ENCODE measurements at places on chromosomes 2 and 18.

DNA sequence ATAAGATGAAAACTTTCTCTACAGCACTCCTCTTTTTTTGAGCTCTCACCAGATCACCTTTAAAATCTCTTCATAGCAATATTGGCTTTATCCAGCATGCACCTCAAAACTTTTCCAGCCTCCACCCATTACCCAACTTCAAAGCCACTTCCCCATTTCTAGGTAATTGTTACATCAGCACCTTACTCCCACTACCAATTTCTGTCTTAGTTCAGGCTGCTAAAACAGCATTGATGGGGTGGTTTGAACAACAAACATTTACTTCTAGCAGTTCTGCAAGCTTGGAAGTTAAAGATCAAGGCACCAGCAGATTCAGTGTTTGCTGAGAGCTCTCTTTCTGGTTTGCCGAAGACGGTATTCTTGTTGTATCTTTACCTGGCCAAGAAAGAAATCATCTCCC, 114.0 kb upstream of the SLC39A10 start:
- no peak for DNase-seq

DNA sequence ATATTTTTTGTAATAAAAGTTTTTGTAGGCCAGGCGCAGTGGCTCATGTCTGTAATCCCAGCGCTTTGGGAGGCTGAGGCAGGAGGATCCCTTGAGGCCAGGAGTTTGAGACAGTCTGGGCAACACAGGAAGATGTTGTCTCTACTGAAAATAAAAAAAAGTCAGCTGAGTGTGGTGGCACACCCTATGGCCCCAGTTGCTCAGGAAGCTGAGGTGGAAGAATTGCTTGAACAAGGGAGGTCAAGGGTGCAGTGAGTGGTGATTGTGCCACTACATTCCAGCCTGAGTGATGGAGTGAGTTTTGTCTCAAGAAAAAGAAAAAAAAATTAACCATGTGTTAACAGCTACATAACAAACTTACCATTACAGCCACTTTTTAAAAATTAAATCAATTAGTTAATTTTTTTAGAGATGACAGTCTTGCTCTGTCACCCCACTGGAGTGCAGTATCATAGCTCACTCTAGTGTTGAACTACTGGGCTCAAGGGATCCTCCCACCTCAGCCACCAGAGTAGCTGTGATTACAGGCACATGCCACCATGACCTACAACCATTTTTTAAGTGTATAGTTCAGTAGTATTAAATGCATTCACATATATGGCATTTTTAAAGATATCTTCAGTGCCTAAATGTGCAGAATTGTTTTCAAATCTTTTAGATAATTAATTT, 67.2 kb upstream of the ACYP2 start:
- DNase-seq, result no peak

- no peak for DNase-seq
These were observed 383.1 kb downstream of the TSN start for GRCh38 chr2:122138561-122138960.

DNA sequence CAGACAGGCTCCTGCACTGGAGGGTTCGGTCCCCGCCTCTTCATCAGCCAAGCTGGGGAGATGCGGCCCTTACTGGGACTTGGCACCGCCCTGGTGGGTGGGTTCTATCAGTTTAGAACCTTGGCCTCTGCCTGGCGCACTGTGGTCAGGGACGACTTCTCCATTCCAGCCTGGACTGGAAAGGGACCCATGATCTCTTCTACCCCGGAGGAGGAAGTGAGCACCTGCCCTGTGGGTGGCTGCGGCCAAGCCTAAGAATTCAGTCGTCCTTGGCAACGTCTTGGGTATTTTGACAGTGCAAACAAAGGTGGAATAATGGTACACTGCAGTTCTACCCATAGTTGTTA, 106.9 kb upstream of the CD302 start:
- DNase-seq, result no peak

GRCh38 chr2:23321751-23322150, 63.2 kb upstream of the KLHL29 start:
- DNase-seq, result no peak

GRCh38 chr2:45469314-45470099, 141.6 kb downstream of the SRBD1 start:
- no peak for DNase-seq

DNA sequence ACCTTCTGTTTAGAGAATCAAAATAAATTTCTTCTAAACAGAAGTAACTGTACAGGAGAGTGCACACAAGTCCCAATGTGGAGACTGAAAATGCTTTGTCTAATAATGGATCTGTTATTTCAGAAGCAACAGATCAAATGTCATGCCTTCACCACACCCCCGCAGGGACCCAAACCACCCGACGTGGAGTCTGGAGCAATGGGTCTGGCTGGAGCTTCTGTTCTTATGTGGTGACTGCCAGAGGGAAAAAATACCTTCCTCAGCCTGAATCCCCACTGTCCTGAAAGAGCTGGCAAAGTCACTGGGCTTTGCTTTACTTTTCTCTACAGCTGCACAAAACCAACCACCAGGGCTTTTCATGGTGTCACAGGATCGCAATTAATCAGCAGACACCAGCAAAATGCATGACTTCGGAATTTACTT, 119.0 kb upstream of the ZFP36L2 start:
- no peak for DNase-seq

GRCh38 chr18:42736074-42736473, 379.4 kb downstream of the RIT2 start:
- DNase-seq, result no peak

GRCh38 chr2:224178056-224178455, 139.0 kb upstream of the SERPINE2 start:
- DNase-seq, result no peak

All from NCI-H1417 treated with DMSO at 0.1 percent for 48 hours (cell line).